ENCODE measurements at places on chromosomes 3 and 15. TPM values are rescaled to one million over a fixed set of nuclear protein-coding genes. Genes with fewer than 3 reads are reported as not detected.

The C3orf22 gene
- not detected for polyA plus RNA-seq

The UROC1 gene
- polyA plus RNA-seq, result not detected

The ACP3 gene
- 5.0 TPM for polyA plus RNA-seq

The RBMS3 gene
- 28.0 TPM for polyA plus RNA-seq

The GPR87 gene
- polyA plus RNA-seq, result not detected

The ARHGEF3 gene
- polyA plus RNA-seq, result 31.0 TPM

The CCDC33 gene
- polyA plus RNA-seq, result not detected

The STRA6 gene
- 1.4 TPM for polyA plus RNA-seq

The RETNLB gene
- polyA plus RNA-seq, result not detected

The CSPG5 gene
- polyA plus RNA-seq, result 1.6 TPM

The OXTR gene
- polyA plus RNA-seq, result 6.3 TPM

The KCNMB2 gene
- 29.9 TPM for polyA plus RNA-seq

The FSIP1 gene
- 0.34 TPM for polyA plus RNA-seq

The ALDH1L1 gene
- 0.22 TPM for polyA plus RNA-seq

The PARL gene
- 35.1 TPM for polyA plus RNA-seq

The PLA1A gene
- 0.15 TPM for polyA plus RNA-seq

The TKT gene
- 37.8 TPM for polyA plus RNA-seq

The MYO5C gene
- 8.2 TPM for polyA plus RNA-seq

The PLIN1 gene
- polyA plus RNA-seq, result 0.23 TPM

The TRMT10C gene
- polyA plus RNA-seq, result 27.7 TPM

The CPB1 gene
- 2.3 TPM for polyA plus RNA-seq

The CX3CR1 gene
- 4.7 TPM for polyA plus RNA-seq

The SELENOT gene
- polyA plus RNA-seq, result 59.7 TPM

The ROBO2 gene
- 3.3 TPM for polyA plus RNA-seq

The CFAP20DC gene
- polyA plus RNA-seq, result 1.5 TPM

The RASGRP1 gene
- polyA plus RNA-seq, result 0.78 TPM
